ENCODE measurements at places on chromosomes 2 and 18.

GRCh38 chr2:233142355-233142897 is 82.3 kb downstream of the INPP5D start:
- DNase-seq: no peak

GRCh38 chr2:235850289-235850688 is 317.9 kb downstream of the GBX2 start:
- DNase-seq: no peak

DNA sequence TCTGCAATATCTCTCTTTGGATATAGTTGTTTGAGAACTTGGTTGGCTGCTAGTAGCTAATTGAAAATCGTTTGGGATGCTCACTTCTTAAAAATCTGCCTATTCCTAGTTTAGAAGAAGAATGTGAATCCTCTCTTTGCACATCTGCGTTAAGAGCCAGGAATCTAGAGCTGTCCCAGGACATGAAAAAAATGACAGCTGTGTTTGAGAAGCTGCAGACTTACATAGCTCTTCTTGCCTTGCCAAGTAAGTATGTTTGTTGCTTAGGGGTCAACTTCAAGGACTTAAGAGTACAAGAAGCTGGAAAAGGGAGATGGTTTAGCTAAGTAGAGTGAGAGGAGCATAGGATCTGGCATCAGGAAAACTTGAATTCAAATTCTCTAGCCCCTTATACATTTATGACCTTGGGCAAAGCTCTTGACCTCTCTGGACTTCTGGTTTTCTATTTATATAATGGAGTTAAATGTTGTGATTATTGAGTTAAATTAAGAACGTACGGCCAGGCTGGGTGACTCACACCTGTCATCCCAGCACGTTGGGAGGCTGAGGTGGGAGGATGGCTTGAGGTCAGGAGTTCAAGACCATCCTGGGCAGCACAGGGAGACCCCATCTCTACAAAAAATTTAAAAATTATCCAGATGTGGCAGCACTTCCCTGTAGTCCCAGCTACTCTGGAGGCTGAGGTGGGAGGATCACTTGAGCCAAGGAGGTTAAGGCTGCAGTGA is 55.2 kb upstream of the STON1 start:
- DNase-seq: no peak

DNA sequence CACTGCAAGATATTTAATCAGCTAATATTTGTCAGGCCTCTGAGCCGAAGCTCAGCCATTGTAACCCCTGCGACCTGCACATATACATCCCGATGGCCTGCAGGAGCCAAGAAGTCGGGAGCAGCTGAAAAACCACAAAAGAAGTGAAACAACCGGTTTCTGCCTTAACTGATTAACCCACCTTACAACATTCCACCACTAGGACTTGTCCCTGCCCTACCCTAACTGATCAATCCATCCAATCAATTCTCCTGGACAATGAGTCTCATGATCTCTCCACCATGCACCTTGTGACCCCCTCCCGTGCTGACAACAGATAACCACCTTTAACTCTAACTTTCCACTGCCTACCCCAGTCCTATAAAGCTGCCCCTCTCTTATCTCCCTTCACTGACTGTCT is 945.4 kb upstream of the GYPC start:
- DNase-seq: no peak

DNA sequence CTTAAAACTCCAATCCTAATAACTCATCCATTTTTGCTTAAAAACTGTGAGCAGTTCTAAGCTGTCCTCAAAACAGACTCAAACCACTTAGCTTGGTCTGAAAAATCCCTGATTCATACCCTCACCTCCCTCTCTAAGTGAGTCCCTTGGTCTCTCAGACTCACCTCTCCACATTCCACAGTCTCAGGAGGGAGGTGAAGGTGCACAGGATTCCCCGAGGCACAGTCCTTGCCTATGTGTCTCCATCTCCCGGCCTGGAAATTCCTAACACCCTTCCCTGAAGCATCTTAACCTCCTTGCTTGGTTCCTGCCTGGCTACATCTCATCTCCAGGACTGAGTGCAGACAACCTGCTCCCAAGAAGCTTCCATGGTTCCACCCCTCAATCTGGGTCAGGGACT is 45.0 kb downstream of the CYRIA start:
- no peak for DNase-seq

DNA sequence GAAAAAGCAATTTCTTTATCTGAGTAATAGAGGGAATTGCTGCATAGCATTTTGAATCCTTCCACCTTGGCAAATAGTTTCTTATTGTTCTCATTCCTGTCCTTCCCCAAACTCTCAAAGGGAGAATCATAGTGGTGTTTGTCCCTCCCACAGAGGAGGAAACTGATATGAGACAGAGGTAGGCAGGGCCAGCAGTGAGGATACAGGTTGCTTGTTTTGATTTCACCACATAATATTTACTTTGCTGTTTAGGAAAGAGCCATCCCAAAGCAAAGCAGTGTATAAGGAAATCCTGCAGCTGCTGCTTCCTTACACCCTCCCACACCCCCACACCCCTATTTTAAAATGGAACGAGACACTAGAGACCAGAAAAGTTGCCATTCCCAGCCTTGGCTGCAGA is 195.3 kb downstream of the SETBP1 start:
- DNase-seq: no peak

- DNase-seq: no peak
Observed at GRCh38 chr18:32956591-32957315, 183.9 kb upstream of the KLHL14 start.

DNA sequence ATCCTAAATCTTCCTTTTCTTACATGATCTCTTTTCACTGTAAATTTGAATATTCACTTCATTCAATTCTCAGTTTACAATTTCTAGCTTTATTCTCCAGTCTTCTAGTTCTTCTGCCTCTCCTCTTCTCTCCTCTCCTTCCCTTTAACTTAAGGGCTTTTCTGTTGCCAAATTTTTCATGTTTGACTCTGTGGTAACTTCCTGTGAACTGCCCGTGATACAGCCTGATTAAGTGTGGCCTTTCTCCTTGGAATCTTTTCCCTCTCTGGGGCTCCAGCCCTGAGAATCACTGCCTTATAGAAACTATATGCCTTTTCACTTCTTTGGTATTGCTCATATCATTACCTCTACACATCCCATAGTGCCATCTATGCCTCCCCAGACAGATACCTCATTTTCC is 1923.8 kb upstream of the CELF4 start:
- no peak for DNase-seq

DNA sequence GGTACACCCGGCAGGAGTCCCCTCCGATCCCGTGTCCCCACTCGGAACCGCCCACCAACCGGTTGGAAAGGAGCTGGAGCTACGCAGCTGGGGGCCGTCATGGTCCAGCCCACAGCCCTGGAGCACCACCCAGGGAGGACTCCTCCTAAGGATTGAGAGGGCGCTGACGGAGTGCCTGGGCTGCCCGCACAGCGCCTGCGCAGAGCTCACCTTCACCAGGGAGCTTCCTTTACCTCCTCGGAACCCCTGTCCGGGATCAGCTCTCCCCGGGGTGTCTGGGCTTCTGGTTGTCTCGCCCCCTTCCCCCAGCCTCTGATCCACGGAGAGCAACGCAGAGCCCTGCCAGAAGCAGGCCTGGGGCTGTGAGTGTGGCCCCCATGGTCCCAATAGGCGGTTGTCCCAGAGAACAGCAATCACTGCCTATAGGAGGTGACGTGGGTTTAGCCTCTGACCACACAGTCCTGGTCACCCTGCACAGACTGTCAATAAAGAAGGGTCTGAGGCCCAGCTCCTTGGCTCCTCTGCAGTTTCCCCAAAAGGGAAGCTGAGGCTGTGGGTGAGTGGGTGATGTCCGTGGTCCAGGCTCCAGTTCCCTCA is 14.6 kb downstream of the ALPG start:
- no peak for DNase-seq

- DNase-seq: no peak
Observed at GRCh38 chr2:12672711-12673315, 43.9 kb upstream of the TRIB2 start.
